ENCODE measurements at places on chromosomes 7 and 10. TPM values are rescaled to one million over a fixed set of nuclear protein-coding genes. Genes with fewer than 3 reads are reported as not detected.

GRCh38 chr7:69736126-69736810 lies 138.0 kb downstream of the AUTS2 start:
- H3K36me3 ChIP-seq: no peaks in the 10 kb centered on the region
- no peaks in the 10 kb centered on the region for H3K4me1 ChIP-seq
- no peaks in the 10 kb centered on the region for H3K27me3 ChIP-seq
- DNase-seq: no peak

The BMPER gene
- total RNA-seq: not detected

The IFIT1B gene
- not detected for total RNA-seq

GRCh38 chr7:28483908-28484605 lies 71.7 kb downstream of the CREB5 start:
- no peak overlapping the region for H3K27ac ChIP-seq
- no peaks in the 10 kb centered on the region for H3K4me1 ChIP-seq
- no peaks in the 10 kb centered on the region for H3K36me3 ChIP-seq
- no peak overlapping the region for H3K4me3 ChIP-seq
- no peak for DNase-seq

The SLC13A4 gene
- not detected for total RNA-seq

The CTNNA3 gene
- total RNA-seq: 0.71 TPM

- no peak overlapping the region for H3K27ac ChIP-seq
- no peak overlapping the region for H3K4me3 ChIP-seq
- H3K36me3 ChIP-seq: peaks cover 57% of the 10 kb centered on the region
- H3K27me3 ChIP-seq: no peaks in the 10 kb centered on the region
- DNase-seq: no peak
Observed at GRCh38 chr7:135204341-135204749, 7.0 kb downstream of the WDR91 start.

The SEC31B gene
- 295 TPM for total RNA-seq

GRCh38 chr10:86261941-86262687 lies 104.5 kb downstream of the GRID1 start:
- no peak overlapping the region for H3K4me3 ChIP-seq
- no peaks in the 10 kb centered on the region for H3K4me1 ChIP-seq
- no peaks in the 10 kb centered on the region for H3K36me3 ChIP-seq
- H3K27ac ChIP-seq: no peak overlapping the region
- DNase-seq: peak; percentile 14
- H3K27me3 ChIP-seq: no peaks in the 10 kb centered on the region

GRCh38 chr10:44948642-44949041 lies 11.0 kb upstream of the RASSF4 start:
- H3K27ac ChIP-seq: no peak overlapping the region
- H3K36me3 ChIP-seq: no peaks in the 10 kb centered on the region
- no peak for DNase-seq
- H3K4me1 ChIP-seq: no peaks in the 10 kb centered on the region

- H3K36me3 ChIP-seq: no peaks in the 10 kb centered on the region
- H3K27ac ChIP-seq: no peak overlapping the region
Observed at GRCh38 chr10:47034441-47035051, 123.3 kb downstream of the PTPN20 start.

DNA sequence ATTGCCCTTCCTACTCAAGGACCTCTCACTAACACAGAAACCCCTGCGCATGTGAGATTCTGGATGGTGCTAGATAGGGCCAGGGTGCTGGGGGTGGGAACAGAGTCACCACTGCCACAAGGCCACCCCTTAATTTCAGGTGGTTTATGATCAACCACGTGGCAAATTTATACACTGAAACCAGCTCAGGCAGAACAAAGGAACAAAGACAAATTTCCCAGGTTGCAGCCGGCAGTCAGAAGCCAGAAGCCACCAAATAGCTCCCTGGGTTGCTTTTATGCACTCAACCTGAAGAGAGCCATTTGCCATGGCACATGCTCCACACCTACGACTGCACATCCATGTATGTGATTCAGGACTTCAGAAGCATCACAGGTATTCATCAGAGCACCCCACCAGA lies 2.5 kb downstream of the VOPP1 start:
- peak overlapping the region; percentile 24 for H3K27ac ChIP-seq
- peaks cover 51% of the 10 kb centered on the region for H3K4me1 ChIP-seq
- H3K36me3 ChIP-seq: peaks cover 7% of the 10 kb centered on the region
- H3K4me3 ChIP-seq: peak overlapping the region; percentile 45
- DNase-seq: no peak

DNA sequence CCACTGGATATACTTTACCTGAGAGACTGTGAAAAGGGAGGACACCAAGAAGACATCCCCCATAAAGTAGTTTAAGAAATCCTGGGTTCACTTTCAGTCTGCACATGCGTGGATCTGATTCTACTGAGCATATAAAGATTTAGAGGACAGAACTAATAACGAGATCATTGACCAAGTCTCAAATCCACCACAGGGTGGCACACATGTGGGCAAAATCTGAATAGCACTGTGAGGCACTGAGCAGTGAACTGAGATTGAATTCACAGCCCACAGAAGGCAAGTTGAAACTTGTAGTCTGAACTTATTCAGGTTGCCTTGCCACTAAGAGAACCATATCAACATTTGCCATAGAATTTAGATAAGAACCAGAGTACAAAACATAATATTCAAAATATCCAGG lies 818.6 kb downstream of the GRID1 start:
- DNase-seq: peak; percentile 36
- H3K4me3 ChIP-seq: no peak overlapping the region
- no peak overlapping the region for H3K27ac ChIP-seq
- H3K27me3 ChIP-seq: no peaks in the 10 kb centered on the region

- DNase-seq: no peak
- H3K36me3 ChIP-seq: no peaks in the 10 kb centered on the region
- no peak overlapping the region for H3K27ac ChIP-seq
- no peak overlapping the region for H3K4me3 ChIP-seq
- H3K4me1 ChIP-seq: peaks cover 16% of the 10 kb centered on the region
- H3K27me3 ChIP-seq: peaks cover 62% of the 10 kb centered on the region
Observed at GRCh38 chr7:27174874-27175625, 930 bp upstream of the HOXA10 start.

The ALOX5 gene
- total RNA-seq: 14.8 TPM

The OR2A42 gene
- not detected for total RNA-seq

- DNase-seq: no peak
- H3K4me3 ChIP-seq: no peak overlapping the region
- no peaks in the 10 kb centered on the region for H3K27me3 ChIP-seq
- no peak overlapping the region for H3K27ac ChIP-seq
- no peaks in the 10 kb centered on the region for H3K4me1 ChIP-seq
Observed at GRCh38 chr7:117285826-117286225, 37.0 kb downstream of the WNT2 start.

DNA sequence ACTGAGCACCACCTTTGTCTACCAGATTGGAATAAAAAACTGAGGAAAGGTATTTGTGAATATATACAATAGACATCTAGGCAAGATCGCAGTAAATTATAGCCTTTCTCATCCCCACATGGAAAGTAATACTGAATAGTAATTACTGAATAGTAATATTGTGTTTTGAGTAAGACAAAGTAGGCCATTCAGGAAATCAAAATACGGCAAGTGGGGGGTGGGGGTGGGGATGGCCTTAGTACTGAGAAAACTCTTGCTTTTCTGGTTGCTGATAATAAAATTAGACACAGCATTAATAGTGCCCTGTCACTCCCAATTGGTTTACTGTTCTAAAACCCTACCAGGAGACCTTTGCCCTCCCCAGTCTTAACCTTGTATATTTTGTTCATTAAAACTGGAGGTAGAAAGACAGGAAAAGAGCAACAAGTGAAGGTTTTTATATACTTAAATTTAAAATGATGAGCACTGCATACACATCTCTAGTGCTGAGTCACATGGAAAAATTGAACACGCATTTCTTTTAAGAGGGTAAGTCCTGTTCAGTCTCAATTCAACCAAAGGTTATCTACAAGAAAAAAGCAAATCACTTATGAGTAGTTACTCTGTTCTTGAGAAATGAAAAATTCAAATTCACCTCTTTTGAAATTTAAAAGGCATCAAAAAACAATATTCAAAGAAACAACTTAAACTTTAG lies 65.6 kb downstream of the IGF2BP3 start:
- DNase-seq: no peak
- H3K4me3 ChIP-seq: no peak overlapping the region
- H3K4me1 ChIP-seq: no peaks in the 10 kb centered on the region
- no peak overlapping the region for H3K27ac ChIP-seq

- no peaks in the 10 kb centered on the region for H3K4me1 ChIP-seq
- H3K27me3 ChIP-seq: no peaks in the 10 kb centered on the region
- no peak overlapping the region for H3K27ac ChIP-seq
Observed at GRCh38 chr7:33744293-33745075, 160.9 kb upstream of the BMPER start.
